MCF 10A (cell line): ENCODE measurements at places on chromosomes 11 and 22.

- no peaks in the 10 kb centered on the region for H3K27me3 ChIP-seq
- no peak overlapping the region for H3K27ac ChIP-seq
- no peaks in the 10 kb centered on the region for H3K4me1 ChIP-seq
- H3K4me3 ChIP-seq = no peak overlapping the region
- no peaks in the 10 kb centered on the region for H3K36me3 ChIP-seq
- DNase-seq = no peak
Observed at GRCh38 chr11:30936491-30936890, 350.3 kb upstream of the MPPED2 start.

- H3K4me1 ChIP-seq = peaks cover 16% of the 10 kb centered on the region
- no peak for DNase-seq
- H3K36me3 ChIP-seq = no peaks in the 10 kb centered on the region
- H3K27ac ChIP-seq = no peak overlapping the region
Observed at GRCh38 chr11:112967082-112967481, 5.9 kb downstream of the NCAM1 start.

- DNase-seq = no peak
- no peak overlapping the region for H3K27ac ChIP-seq
- no peak overlapping the region for H3K4me3 ChIP-seq
- no peaks in the 10 kb centered on the region for H3K4me1 ChIP-seq
Observed at GRCh38 chr11:126990716-126991480, 9.7 kb downstream of the KIRREL3 start.

DNA sequence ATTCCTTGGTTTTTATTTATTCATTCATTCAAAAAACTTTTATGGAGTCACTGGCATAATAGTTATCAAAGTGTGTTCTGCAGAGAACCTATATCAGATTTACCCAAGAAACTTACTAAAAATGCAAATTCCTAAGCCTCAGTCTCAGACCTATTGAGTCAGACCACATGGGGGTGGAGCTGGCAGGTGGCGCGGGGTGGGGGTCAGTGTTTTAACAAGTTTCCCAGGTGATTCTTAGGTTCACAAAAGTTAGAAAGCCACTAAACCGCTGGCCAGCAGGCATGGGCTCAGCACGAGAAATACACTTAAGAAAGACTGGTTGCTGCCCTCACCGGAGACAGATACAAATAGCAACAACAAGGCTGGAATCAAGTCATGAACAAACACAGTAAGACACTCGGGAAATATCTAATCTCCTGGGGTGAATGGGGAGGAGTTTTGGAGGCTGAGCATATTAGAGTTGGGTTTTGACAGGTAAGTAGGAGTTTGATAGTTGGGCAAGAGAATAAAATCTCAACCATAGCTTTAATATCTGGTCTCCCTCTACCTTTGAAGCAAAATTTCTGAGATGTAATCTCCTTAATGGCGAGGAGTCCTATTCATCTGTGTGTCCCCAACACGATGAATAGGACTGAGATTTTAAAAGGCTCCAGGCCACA lies 167.5 kb upstream of the NECTIN1 start:
- H3K27ac ChIP-seq = no peak overlapping the region
- H3K4me3 ChIP-seq = no peak overlapping the region
- no peak for DNase-seq
- no peaks in the 10 kb centered on the region for H3K4me1 ChIP-seq
- H3K36me3 ChIP-seq = no peaks in the 10 kb centered on the region

DNA sequence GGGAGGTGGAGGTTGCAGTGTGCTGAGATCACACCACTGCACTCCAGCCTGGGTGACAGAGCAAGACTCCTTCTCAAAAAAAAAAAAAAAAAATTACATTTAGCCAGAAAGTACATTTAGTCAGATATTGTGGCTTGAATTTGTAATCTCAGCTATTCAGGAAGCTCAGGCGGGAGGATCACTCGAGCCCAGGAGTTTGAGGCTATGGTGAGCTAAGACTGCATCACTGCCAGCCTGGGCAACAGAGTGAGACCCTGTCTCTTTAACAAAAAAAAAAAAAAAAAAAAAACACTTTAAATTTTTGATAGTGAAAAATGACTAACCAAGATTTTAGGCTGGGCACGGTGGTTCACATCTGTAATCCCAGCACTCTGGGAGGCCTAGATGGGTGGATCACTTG lies 27.3 kb downstream of the MRTFA start:
- no peak overlapping the region for H3K4me3 ChIP-seq
- H3K27me3 ChIP-seq = no peaks in the 10 kb centered on the region
- no peak overlapping the region for H3K27ac ChIP-seq
- no peak for DNase-seq
- H3K36me3 ChIP-seq = no peaks in the 10 kb centered on the region

DNA sequence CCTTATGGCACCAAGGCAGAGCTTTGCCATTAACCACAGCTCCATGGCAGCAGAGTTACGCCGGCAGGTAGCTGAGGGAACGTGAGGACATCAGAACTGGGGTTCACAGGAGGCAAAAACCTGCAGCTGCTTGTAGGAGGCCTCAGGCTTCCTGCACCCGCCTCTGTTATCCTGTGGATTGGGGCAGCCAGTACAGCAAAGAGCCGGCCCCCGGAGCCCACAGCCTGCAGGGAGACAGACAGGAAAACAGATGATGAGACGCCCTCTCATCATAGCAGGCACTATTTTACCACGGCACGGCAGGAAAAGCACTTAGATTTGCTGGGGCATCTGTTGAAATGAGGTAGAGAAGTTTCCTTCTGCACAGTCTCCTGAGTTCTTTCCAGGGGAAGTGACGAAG lies 870.3 kb downstream of the TBC1D22A start:
- H3K4me3 ChIP-seq = no peak overlapping the region
- no peak overlapping the region for H3K27ac ChIP-seq
- peaks cover 26% of the 10 kb centered on the region for H3K27me3 ChIP-seq

- H3K27me3 ChIP-seq = peaks cover 33% of the 10 kb centered on the region
- no peak overlapping the region for H3K27ac ChIP-seq
- H3K36me3 ChIP-seq = no peaks in the 10 kb centered on the region
- H3K4me3 ChIP-seq = no peak overlapping the region
- H3K4me1 ChIP-seq = peaks cover 3% of the 10 kb centered on the region
Observed at GRCh38 chr22:27386186-27386585, 415.4 kb downstream of the MN1 start.

- peaks cover 37% of the 10 kb centered on the region for H3K4me1 ChIP-seq
- no peaks in the 10 kb centered on the region for H3K27me3 ChIP-seq
- peaks cover 6% of the 10 kb centered on the region for H3K36me3 ChIP-seq
- H3K4me3 ChIP-seq = peak overlapping the region; percentile 31
- peak; percentile 92 for DNase-seq
- H3K27ac ChIP-seq = peak overlapping the region; percentile 88
Observed at GRCh38 chr11:102599642-102600261, 25.4 kb downstream of the MMP20 start.
